Activated naive CD8-positive, alpha-beta T cell treated with anti-CD3 and anti-CD28 coated beads, Interleukin-2, amount 50 U/mL, for 24 hours (primary cell): ENCODE measurements at places on chromosomes 13 and 19.

DNA sequence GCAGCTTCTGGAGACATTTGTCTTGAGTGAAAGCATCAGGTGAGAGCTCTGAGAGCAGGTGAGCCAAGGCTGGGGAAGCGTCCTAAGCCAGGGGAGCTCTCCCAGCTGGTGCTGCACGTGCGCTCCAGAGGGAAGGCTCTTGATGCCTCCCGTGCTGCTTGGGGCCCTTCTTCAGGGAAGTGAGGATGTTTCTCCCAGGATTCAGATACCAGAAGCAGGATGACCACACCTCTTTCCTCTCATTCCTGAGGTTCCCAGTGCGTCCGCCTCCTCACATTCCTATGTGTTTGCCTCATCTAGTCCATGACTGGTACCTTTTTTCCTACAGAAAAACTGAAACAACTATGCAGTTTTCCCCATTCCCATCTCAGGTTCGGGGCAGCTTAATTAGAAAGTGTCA lies 231.0 kb upstream of the IRS2 start:
- no peaks in the 10 kb centered on the region for H3K27me3 ChIP-seq
- no peak overlapping the region for H3K27ac ChIP-seq
- no peaks in the 10 kb centered on the region for H3K36me3 ChIP-seq
- no peaks in the 10 kb centered on the region for H3K4me1 ChIP-seq

DNA sequence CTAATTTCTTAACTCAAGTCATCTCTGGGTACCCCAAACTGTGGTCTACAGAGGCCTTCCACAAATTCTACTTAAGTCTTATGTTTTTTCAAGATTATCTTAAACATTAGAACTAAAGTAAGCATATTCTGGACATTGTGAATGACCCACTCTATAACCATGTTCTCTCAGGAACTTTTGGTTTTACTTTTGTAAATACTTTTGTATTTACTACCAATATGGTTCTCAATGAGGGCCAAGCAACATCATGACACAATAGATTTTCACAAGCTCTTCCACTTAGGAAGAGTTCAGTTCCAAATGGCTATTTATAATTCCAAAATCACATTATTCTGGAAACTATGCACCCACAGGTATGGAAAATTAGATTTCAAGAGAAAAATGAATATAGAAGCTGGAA lies 10.8 kb downstream of the DIAPH3 start:
- no peak for DNase-seq
- peaks cover 4% of the 10 kb centered on the region for H3K4me1 ChIP-seq
- H3K27ac ChIP-seq = no peak overlapping the region
- no peak overlapping the region for H3K4me3 ChIP-seq
- H3K27me3 ChIP-seq = peaks cover 4% of the 10 kb centered on the region

DNA sequence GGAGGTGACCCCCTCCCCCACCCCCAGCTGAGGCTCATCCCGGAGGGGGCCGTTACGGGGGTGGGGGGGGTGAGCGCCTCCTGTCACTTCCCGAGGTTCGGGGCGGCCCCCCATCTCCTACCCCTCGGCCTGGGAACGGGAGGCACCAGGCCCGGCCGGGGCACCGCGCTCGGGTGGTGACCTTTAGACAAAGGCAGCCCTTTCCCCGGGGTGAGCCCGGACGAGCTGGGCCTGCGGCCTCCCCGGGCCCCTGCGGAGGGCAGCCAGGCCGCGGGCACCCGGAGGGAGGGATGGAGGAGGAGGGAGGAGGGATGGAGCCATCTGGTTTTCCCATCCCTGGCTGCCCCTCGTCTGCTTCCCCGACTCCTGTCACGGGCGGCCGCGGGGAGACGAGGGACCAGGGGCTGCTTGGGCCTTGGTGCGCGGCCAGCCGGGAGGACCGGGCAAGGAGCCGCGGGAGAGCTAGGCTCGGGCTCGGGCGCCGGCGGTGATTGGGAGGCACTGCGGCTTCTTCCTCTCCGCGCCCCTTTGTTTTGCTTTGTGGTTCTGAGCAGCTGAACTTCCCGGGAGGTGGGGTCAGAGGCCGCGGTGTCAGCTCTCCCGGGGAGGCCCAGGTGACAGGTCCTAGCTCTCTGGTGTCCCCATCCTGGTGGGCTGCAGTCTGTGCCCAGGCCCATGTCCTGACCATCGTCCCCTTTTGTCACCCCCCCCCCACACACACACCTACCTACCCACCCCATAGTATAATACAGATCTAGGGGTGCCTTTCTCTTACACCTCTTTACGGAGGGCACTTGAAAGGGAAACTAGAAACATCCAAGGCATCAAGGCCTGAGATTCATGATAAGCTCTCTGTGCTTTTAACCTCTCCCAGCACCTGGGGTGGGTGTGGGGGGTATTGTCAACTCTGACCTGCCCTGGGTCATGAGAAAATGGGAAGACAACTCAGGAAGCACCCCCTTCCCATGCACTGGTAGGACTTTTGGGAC lies 1.3 kb downstream of the BICRA start:
- no peak overlapping the region for H3K27ac ChIP-seq
- H3K36me3 ChIP-seq = peaks cover under 1% of the 10 kb centered on the region
- H3K27me3 ChIP-seq = no peaks in the 10 kb centered on the region

GRCh38 chr19:49327878-49328544 lies 3.0 kb upstream of the SLC6A16 start:
- no peak overlapping the region for H3K4me3 ChIP-seq
- peaks cover 65% of the 10 kb centered on the region for H3K4me1 ChIP-seq
- H3K27me3 ChIP-seq = no peaks in the 10 kb centered on the region
- peak; percentile 56 for DNase-seq
- peaks cover 12% of the 10 kb centered on the region for H3K36me3 ChIP-seq

GRCh38 chr19:55172741-55173140 lies 6.3 kb upstream of the DNAAF3 start:
- H3K27me3 ChIP-seq = peaks cover 74% of the 10 kb centered on the region
- no peaks in the 10 kb centered on the region for H3K36me3 ChIP-seq
- H3K4me3 ChIP-seq = peak overlapping the region; percentile 4
- no peak overlapping the region for H3K27ac ChIP-seq
- peaks cover 2% of the 10 kb centered on the region for H3K4me1 ChIP-seq
- no peak for DNase-seq

DNA sequence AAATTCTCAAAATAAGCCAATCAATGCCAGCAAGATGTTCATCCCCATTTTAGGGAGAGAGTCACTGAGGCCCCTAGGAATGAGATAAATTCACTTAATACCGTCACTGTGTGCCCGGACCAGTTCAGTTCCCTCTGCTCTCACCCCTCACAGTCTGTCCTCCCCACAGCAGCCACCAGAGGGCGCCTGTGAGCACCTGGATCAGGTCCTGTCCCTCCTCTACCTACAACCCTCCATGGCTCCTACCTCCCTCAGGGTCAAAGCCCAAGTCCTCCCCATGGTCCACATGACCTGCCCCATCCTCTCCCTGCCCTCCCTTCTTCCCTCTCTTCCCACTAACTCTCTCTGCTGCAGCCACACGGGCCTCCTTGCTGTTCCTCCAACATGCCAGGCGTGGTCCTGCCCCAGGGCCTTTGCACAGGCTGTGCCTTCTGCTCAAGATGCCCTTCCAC lies 42.0 kb upstream of the NFIC start:
- H3K4me3 ChIP-seq = no peak overlapping the region
- H3K27me3 ChIP-seq = peaks cover 21% of the 10 kb centered on the region
- no peaks in the 10 kb centered on the region for H3K36me3 ChIP-seq
- H3K4me1 ChIP-seq = no peaks in the 10 kb centered on the region
- peak; percentile 90 for DNase-seq
- no peak overlapping the region for H3K27ac ChIP-seq

DNA sequence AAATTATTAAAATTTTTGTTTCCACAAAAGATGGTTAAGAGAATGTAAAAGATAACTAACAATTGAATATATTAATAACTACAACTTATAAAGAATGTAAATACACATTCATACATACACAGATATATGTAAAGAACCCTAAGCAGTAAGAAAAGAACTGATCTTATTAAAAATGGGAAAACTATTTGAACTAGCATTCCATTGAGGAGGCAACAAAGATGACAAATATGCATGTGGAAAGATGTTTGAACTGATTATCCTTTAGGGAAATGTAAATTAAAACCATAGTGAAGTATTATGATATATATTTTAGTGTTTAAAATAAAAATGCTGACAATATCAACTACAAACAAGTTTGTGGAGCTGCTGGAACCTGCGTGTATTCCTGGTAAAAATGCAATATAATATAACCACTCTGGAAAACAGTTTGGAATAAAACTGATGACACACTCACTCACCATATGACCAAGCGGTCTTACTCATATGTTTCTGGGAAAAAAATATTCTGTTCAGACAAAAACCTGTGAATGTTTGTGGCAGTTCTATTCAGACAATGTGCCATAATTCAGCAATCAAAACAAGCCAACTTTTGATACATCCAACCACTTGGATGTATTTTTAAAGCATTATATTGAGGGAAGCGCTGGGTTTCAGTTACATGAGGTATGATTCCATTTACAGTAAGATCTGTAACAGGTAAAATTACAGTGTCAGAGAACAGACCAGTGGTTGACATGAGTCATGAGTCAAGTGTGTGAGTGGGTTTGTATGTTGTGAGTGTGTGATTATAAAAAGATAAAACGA lies 694.4 kb upstream of the SLITRK5 start:
- no peak overlapping the region for H3K4me3 ChIP-seq
- no peaks in the 10 kb centered on the region for H3K36me3 ChIP-seq
- no peak overlapping the region for H3K27ac ChIP-seq

- H3K4me1 ChIP-seq = peaks cover 11% of the 10 kb centered on the region
- no peak overlapping the region for H3K27ac ChIP-seq
- no peaks in the 10 kb centered on the region for H3K36me3 ChIP-seq
- no peaks in the 10 kb centered on the region for H3K27me3 ChIP-seq
- no peak for DNase-seq
- no peak overlapping the region for H3K4me3 ChIP-seq
Observed at GRCh38 chr13:112714376-112715174, 24.7 kb downstream of the ATP11A start.

- H3K27me3 ChIP-seq = no peaks in the 10 kb centered on the region
- no peak overlapping the region for H3K4me3 ChIP-seq
- no peaks in the 10 kb centered on the region for H3K4me1 ChIP-seq
- H3K36me3 ChIP-seq = no peaks in the 10 kb centered on the region
Observed at GRCh38 chr13:88246239-88246638, 575.1 kb downstream of the SLITRK5 start.

DNA sequence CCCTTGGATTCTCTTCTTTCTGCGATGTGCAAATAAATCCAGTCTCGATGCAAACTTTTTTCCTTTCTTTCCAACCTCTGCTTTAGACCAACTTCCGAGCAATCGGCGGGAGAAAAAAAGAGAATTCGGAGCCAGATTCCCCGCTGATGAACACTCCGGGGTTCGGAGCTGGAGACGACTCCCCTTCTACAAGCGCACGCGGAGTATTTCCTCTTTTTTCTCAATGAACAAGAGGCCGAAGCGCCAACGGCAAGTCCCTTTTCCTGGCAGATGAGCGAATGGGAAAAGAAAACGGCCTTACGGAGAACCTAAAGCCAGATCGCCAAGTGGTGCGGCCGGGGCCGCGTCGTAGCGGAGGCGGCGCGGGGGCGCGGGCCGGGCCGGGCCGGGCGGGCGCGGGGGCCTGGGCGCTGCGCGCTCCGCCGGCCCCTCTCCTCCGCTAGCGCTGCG lies 250 bp downstream of the SPRY2 start:
- H3K27ac ChIP-seq = no peak overlapping the region
- peaks cover 32% of the 10 kb centered on the region for H3K27me3 ChIP-seq
- no peak overlapping the region for H3K4me3 ChIP-seq
- DNase-seq = peak; percentile 20

- peaks cover 2% of the 10 kb centered on the region for H3K36me3 ChIP-seq
- H3K4me3 ChIP-seq = no peak overlapping the region
- no peak overlapping the region for H3K27ac ChIP-seq
- peaks cover 1% of the 10 kb centered on the region for H3K4me1 ChIP-seq
- peaks cover 21% of the 10 kb centered on the region for H3K27me3 ChIP-seq
- no peak for DNase-seq
Observed at GRCh38 chr13:75400775-75401174, 81.2 kb downstream of the TBC1D4 start.

GRCh38 chr19:13211426-13212308 lies 61.5 kb downstream of the IER2 start:
- no peak for DNase-seq
- H3K27ac ChIP-seq = no peak overlapping the region
- H3K4me3 ChIP-seq = no peak overlapping the region
- peaks cover 41% of the 10 kb centered on the region for H3K4me1 ChIP-seq
- H3K36me3 ChIP-seq = no peaks in the 10 kb centered on the region

DNA sequence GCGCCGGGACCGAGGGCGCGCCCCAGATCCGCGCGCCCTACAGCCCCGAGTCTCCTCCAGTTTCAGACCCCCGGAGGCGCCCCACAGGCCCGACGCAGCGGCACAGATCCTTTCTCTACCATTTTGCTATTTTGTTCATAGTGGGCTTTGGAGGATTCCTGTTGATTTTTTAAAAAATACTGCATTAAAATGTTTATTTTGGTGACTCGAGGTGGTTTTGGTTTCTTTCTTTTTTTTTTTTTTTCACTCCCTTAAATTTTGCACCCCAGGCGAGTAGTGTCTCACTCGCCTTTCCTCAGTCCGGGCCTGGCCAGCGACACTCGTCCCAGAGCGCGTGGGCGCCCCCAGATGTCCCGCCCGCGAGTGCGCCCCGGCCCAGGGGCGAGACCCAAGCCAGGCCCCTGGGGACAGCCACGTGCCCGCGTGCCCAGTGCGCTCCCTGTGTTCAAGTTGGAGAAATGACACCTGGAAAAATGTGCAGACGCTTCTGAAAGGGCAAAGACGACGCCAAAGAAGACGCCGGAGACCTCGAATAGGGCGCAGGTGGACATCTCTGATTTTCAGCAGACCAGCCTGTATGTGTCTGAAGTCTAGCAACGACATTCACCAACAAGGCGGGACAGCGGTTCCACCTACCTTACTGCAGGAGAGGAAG lies 471 bp upstream of the INSR start:
- H3K4me1 ChIP-seq = peaks cover 12% of the 10 kb centered on the region
- DNase-seq = peak; percentile 25
- no peak overlapping the region for H3K27ac ChIP-seq

GRCh38 chr19:35789195-35789977 lies 14.0 kb downstream of the ARHGAP33 start:
- no peak overlapping the region for H3K27ac ChIP-seq
- H3K27me3 ChIP-seq = peaks cover 4% of the 10 kb centered on the region
- no peak for DNase-seq
- no peaks in the 10 kb centered on the region for H3K36me3 ChIP-seq
- no peaks in the 10 kb centered on the region for H3K4me1 ChIP-seq

DNA sequence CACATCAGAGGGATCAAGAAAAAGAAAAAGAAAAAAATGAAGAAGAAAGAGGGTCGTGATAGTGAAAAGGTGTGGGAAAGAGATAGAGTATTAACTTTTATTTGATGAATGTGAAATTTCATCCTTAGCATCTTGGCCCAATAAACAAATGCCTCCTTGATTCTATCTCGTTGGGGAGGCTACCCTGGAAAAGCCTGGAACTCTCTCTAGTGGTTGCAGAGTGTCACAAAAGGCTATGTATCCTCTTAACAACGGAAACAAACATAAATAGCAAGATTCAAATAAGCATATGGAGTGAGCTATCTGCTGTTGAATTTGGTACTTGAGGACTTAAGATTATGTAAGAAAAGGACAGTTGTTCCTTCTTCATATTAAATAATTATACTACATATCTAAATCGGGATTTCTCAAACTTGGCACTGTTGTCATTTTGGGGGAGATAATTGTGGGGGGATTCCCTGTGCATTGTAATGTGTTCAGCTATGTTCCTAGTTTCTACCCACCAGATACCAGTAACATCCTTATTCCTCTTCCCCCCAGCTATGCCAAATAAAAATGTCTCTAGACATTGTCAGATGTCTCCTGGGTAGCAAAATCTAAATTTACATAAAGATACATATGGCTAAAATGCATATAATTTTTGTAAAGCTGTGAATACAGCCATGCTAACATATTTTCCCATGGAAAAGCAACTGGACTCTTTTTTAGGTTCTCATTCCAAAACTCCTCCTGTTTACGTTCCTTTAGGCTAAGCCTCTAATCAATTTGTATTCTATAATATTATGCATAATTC lies 557.2 kb downstream of the DCT start:
- no peaks in the 10 kb centered on the region for H3K4me1 ChIP-seq
- DNase-seq = no peak
- H3K27ac ChIP-seq = no peak overlapping the region
- H3K36me3 ChIP-seq = no peaks in the 10 kb centered on the region
- H3K27me3 ChIP-seq = peaks cover 7% of the 10 kb centered on the region
